Stimulated activated CD8-positive, alpha-beta memory T cell treated with anti-CD3 and anti-CD28 coated beads, Interleukin-4, amount 100 ng/mL, for 1 hour (primary cell): ENCODE measurements at places on chromosomes 13 and 19.

DNA sequence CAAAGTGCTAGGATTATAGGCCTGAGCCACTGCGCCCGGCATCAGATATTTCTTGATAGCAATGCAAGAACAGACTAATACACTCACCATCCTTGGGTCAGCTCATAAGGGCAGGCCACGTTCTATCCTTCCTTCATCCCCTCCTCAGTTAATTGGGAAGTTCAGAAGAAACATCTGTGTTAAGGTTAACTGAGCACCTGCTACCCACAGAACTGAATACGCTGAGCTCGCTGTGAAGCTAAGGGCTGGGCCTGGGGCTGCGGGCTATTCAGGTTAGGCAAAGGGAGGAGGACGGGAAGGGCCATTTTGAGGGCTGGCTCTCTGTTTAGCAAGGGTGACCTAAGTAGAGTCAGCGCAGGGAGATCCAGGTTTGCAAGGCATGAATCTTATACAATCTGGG is 43.0 kb upstream of the UQCRFS1 start:
- no peak for DNase-seq

GRCh38 chr19:3284759-3285646 is 60.5 kb downstream of the CELF5 start:
- DNase-seq = no peak

DNA sequence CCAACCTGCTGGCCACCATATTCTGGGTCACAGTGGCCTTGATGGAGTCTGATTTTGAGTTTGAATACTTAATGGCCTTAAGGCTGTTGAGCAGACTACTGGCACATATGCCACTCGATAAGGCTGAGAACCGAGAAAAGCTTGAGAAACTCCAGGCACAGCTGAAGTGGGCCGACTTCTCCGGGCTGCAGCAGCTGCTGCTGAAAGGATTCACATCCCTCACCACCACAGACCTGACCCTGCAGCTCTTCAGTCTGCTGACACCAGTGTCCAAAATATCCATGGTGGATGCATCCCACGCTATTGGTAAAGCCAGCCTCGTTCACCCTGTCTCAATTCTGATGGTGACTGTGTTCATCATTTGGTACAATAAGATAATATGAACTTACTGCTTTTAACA is 77.5 kb downstream of the ZAR1L start:
- no peak for DNase-seq

GRCh38 chr13:50365408-50366391 is 350.5 kb downstream of the KCNRG start:
- no peak for DNase-seq

GRCh38 chr19:45473367-45473681 is 5.5 kb downstream of the FOSB start:
- DNase-seq = no peak

DNA sequence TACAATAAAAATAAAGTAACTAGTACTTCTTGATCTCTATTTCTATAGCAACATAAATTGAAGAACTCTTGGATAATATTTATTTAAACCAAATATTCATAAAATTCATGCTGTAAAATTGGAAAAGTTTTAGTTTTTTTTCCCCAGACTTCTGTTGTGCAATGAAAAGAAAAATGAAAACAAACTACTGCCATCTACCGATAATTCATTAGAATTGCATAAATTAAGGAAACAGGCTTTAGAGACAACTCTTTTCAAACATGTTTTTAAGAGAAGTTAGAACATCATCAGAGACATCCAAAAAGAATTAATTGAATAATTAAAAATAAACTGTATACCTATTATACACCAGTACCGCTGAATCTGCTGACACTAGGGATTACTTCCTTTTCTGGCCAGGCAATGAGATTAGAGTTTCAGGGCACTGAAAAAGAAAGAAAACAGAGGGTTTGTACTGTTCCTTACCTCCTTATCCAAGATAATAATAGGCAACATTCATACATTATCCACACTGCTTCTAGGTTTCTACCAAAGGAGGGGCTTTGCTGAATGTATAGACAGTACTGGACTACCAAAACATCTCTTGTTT is 4.9 kb downstream of the CCDC122 start:
- DNase-seq = no peak

DNA sequence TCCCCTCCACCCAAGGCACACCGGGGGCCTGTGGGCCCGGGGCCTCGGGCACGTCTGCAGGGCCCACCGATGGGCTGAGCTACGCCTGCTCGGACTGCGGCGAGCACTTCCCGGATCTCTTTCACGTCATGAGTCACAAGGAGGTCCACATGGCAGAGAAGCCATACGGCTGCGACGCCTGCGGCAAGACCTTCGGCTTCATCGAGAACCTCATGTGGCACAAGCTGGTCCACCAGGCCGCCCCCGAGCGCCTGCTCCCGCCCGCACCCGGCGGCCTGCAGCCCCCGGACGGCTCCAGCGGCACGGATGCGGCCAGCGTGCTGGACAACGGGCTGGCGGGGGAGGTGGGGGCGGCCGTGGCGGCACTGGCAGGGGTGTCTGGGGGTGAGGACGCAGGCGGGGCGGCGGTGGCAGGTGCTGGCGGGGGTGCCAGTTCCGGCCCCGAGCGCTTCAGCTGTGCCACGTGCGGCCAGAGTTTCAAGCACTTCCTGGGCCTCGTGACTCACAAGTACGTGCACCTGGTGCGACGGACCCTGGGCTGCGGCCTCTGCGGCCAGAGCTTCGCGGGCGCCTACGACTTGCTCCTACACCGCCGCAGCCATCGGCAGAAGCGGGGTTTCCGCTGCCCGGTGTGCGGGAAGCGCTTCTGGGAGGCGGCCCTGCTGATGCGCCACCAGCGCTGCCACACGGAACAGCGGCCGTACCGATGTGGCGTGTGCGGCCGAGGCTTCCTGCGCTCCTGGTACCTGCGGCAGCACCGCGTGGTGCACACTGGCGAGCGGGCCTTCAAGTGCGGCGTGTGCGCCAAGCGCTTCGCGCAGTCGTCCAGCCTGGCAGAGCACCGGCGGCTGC is 8.6 kb downstream of the ZNF784 start:
- DNase-seq = no peak

- no peak for DNase-seq
Observed at GRCh38 chr13:111659219-111659775, 338.9 kb downstream of the TEX29 start.

- no peak for DNase-seq
Observed at GRCh38 chr13:108779308-108779707, 149.9 kb downstream of the MYO16 start.

DNA sequence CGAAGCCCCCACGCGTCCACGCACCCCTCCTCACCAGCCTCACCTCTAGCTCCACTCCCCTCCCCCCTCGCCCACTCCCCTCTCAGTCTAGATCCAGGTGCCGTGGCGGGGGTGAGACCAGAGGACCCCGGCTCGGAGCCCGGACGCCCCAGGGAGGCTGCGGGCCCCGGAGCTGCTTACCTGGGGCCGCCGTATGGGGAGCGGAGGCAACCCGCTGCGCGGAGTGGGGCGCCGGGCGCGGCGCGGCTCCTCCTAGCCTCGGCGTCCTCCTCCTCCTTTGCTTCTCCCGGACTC is 353 bp downstream of the ENOX1 start:
- no peak for DNase-seq

DNA sequence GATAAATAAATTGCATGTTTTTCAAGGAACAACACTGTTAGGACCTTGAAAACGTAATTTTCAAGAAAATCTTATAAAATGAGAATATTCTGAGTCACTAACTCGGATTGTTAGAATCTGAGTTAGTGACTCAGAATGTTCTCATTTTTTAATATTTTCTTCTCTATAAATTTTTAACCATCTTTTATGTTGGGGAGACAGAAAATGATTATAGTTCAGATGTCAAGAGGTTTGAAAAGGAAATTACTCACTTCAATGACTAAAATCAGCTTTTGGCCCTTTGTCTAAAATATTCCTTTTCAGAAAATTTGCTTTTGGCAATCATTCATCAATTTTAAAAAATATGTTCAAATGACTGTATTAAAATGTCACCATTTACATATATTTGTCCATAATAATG is 264.2 kb upstream of the EDNRB start:
- DNase-seq = no peak

- DNase-seq = no peak
Observed at GRCh38 chr13:33224686-33225085, 60.9 kb downstream of the STARD13 start.

- DNase-seq = no peak
Observed at GRCh38 chr13:113865427-113865826, 1.6 kb upstream of the GAS6 start.

DNA sequence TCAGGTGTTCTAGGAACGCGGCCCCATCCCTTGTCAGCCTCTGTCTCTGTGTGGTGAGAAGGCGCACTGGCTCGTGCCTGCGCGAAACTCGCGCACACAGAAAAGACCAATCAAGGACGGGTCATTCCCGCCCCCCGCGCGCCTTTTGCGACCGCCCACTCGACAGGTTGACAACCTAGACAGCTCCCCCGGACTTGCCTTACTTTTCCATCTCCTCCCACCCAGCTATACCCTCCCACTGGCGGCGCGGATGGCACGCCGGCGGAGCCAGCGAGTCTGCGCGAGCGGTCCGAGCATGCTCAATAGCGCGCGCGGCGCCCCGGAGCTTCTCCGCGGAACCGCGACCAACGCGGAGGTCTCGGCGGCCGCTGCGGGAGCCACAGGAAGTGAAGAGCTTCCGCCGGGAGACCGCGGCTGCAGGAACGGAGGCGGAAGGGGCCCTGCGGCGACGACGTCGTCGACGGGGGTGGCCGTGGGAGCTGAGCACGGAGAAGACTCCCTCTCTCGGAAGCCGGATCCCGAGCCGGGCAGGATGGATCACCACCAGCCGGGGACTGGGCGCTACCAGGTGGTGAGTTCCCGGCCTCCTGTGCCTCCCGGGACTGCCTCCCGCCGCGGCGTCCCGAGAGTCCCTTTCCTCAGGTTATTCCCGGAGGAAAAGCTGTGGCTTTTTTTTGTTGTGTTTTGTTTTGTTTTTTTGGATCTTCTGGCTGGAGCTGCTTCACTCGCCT is at the start of gene NDFIP2:
TSS of gene NDFIP2 (plus strand) at position 202 of the 731 bp plus-strand sequence. CDS start at position 251, 49 bp downstream.
- peak; percentile 65 for DNase-seq

GRCh38 chr13:94704377-94705080 is 7.8 kb downstream of the SOX21 start:
- no peak for DNase-seq

DNA sequence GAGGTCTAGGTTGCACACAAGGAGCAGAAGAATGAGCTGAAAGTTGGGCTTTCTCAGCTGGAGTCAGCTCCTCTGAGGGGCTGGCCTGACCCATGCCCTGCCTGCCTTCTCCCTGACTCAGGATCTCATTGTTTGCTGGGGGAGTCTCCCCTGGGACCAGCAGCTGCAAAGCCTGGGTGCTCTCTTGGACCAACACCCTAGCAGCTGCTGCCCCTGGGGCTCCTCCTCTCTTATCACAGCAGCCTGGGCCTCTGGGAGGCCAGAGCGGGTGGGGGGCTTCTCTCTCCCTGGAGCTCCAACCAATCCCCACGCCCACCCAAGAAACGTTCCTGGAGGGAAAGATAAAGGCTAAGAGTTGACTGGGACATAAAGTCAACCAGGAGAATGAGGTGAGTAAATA is 1.6 kb upstream of the FCGBP start:
- no peak for DNase-seq

DNA sequence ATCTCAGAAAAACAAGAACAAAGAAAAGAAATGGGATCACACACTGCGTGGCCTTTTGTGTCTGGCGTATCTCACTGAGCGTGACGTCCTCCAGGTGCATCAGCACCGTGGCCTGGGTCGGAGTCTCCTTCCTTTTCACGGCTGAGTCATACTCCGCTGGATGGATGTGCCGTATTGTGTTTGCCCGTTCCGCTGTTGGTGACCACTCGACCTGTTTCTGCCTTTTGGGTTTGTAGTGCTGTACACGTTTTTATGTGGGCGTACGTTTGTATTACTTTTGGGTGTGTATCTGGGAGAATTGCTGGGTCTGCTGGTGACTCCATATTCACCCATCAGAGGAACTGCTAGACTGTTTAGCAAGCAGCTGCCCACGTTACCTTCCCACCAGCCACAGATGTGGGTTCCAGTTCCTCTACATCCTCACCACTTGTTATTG is 11.4 kb downstream of the ARID3A start:
- DNase-seq = no peak

DNA sequence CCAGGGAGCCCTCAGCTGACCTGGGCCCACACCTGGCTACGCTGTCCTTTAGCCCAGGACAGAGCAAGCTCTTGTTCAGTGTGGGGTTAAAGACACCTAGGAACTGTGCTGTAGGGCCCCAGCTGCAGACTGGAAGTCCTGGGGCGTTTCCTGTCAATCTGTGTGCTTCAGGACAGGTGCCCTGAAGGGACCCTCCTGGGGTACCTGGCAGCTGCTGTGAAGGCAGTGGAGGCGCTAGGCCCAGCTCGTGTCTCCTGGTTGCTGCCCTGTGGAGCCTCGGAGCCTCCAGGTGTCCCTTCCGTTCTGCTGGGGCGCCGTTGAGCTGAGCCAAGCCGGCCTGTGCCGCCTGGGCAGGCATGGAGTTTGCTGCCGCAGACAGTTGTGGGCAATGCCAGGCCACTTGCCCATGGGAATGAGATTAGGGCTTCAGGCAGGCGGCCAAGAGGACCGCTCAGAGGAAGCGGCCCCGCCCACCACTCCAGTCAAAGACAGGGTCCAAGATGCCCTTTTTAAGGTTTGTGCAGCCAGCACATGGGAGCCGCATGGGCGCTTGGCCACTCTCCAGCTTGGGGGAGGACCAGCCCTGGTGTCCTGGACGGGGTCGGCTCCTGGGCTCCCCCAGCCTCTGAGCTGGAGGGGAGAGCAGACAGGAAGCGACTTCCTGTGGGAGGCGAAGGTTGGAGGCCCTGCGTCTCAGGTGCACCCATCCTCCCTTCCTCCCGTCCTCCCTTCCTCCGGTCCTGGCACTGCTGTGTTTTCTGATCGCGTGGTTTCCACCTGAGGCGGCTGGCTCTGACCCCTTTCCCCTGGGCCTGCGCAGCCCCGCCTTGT is 4.0 kb downstream of the PTBP1 start:
- DNase-seq = no peak

- DNase-seq = no peak
Observed at GRCh38 chr19:14497228-14497921, 1.4 kb upstream of the GIPC1 start.

DNA sequence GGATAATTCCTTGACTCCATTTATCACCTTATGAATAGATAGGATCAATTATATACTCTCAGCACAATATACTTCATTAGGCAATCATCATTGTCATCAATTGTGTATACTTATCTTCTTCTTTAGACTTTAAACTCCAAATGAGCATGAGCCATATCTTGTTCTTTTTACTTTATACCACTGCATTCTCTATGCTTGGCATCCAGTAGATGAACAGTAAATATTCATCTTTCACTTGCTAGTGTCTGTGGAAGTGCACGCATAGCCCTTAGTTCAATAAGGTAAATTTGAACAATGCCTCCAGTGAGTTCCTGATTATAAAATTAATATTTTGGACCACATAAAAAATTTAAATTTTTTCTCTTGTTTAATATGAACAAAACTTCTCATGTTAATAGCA is 172.3 kb upstream of the SPRY2 start:
- DNase-seq = no peak

DNA sequence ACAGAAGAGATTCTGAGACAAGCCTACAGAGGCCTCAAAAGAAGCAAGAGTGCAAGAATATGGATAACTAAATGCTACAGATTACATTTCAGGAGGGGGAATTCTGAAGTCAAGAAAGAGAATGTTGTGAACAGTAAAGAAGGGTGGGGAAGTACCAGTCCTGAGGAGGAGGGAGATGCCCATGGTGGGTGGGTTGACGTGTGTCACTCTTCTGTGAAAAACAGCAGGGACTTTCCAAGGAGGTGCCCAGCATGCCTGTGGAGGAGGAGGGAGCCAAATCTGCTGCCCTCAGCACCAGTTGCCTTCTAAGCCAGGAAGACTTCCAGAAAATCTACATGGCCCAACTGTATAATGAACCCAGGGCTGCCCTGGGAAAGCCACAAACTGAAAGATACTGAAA is 87.7 kb downstream of the SGCG start:
- DNase-seq = no peak
